AG04450 (cell line): ENCODE measurements at places on chromosomes 6 and 20.

DNA sequence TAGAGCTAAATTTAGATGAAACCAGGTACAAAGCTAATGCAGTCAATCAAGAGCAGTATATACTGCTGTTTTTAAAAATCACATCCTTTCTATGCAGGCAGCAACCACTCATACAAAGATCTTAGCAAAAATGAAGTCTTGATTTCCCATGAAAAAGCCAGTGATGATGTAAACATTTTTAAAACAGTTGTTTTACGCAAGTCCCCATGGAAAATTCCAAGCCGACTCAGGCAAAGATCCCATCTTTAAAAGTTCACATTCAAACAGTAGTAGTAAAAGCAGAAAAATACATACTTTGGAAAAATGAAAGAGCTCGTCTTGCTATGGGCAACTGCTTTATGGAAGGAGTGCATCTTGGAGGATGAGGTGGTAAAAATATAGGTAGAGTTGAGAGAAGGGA is 84.0 kb downstream of the RCAN2 start:
- no peak for DNase-seq

- peak; percentile 43 for DNase-seq
These were observed 46.6 kb upstream of the ENPP1 start for GRCh38 chr6:131761060-131761761.

- no peak for DNase-seq
These were observed 505.9 kb upstream of the MANEA start for GRCh38 chr6:95071464-95071863.

- no peak for DNase-seq
These were observed 2.1 kb downstream of the FAM110A start for GRCh38 chr20:835608-836045.

DNA sequence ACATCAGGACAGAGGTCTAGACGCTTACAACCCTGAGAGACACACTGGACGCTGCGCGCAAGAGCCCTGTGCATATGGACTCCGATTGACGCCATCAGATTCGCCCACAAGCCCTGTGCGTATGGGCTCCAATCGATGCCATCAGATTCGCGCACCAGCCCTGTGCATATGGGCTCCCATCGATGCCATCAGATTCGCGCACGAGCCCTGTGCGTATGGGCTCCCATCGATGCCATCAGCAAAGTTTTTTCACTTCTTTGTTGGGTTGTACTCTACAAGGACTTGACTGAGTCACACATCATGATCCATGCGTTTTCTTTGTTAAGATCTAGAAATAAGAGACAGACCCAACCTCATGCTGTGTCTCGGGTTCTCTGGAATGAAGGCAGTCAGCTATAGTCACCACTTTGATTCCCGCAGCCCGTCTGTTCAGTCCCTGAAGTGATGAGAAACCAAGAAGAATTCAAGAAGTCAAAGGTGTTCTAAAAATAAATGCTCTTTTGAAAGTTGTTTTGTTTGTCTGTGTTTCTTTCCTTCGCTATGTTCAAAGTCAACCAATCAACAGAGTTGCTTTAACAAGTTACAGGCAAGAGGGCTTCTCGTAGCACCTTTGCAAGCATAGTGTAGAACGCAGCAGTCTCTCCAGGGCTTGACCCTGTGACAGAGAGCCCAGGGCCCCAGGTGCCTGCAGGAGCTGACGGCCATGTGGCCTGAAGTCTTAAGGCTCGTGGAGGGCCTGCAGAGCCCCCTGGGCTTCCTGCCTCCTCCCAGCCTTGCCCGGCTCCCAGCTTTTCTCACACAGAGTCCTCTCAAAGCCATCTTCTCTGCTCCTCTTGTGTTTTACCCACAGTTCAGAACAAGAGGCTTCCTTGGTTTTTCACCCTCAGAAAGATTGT is 7.9 kb downstream of the RPS6KA2 start:
- no peak for DNase-seq

GRCh38 chr20:40265825-40266533 is 423.1 kb downstream of the MAFB start:
- no peak for DNase-seq

GRCh38 chr6:139371421-139372203 is 2.8 kb downstream of the CITED2 start:
- DNase-seq: no peak

GRCh38 chr6:13725570-13725969 is 13.9 kb upstream of the RANBP9 start:
- no peak for DNase-seq

DNA sequence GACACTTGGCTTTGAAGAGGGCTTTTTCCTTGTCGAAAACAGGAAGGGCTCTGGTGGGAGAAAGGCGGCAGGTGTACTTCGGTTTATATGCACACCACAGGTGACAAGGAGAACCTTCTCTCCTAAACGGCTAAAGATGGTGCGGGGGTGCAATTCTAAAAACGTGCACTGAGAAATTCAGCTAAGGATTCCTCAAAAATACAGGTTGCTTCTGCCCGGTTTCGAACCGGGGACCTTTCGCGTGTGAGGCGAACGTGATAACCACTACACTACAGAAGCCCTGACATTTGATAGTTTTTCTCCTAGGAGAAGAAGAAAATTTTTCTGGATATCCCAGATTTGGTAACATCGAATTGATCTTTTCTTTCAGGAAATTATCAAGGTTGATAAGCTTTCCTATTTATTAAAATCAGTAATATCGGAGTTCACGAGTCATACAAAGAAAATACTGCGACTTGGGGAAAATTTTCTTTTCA is 32.0 kb downstream of the POM121L2 start:
- DNase-seq: peak; percentile 13

GRCh38 chr6:119501798-119502483 is 152.4 kb upstream of the MAN1A1 start:
- DNase-seq: no peak

DNA sequence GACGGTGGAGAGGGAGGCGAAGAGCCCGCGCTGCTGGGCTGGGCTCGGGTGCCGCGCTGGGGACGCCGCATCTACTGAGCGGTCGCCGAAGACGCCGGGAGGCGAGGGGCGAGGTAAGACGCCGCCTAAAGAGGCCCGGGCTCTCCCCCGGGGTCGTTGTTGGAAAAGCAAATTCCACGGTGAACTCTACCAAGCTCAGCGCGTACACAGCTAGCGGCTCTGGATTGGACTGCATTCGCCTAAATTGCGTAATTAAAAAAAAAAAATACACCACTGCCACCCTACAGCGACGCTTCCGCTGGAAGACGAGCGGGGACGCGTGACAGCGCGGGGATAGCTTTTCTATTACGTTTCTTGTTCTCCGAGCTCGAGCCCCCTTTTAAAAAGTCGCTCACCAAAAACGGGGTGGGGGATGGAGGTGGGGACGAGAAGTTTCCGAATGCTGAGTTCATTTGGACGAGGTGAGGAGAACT is 92.0 kb upstream of the PRDM1 start:
- DNase-seq: no peak
